Immature natural killer cell (primary cell): ENCODE measurements at places on chromosomes 13 and 19. TPM values are rescaled to one million over a fixed set of nuclear protein-coding genes. Genes with fewer than 3 reads are reported as not detected.

GRCh38 chr19:917323-918151 lies at the start of gene KISS1R:
Gene KISS1R, plus strand, starts transcription at chr19:917333. Its CDS starts 170 bp downstream, at chr19:917503.
- H3K27ac ChIP-seq = no peak within 1 kb of the TSS
- peaks cover 12% of the 10 kb centered on the region for H3K4me1 ChIP-seq
- peak within 1 kb of the TSS; percentile 49 for H3K4me3 ChIP-seq

Gene PRR19
- polyA plus RNA-seq = 0.16 TPM

Gene ZNF730
- polyA plus RNA-seq = not detected

Gene POLR2I
- polyA plus RNA-seq = 136 TPM

GRCh38 chr13:58994077-58994476 lies 1169.7 kb downstream of the DIAPH3 start:
- no peak overlapping the region for H3K27ac ChIP-seq
- H3K27me3 ChIP-seq = no peaks in the 10 kb centered on the region
- no peak overlapping the region for H3K4me3 ChIP-seq
- no peaks in the 10 kb centered on the region for H3K4me1 ChIP-seq
- no peaks in the 10 kb centered on the region for H3K36me3 ChIP-seq
- no peak for DNase-seq

Gene ZNF568
- 8.6 TPM for polyA plus RNA-seq

Gene CEACAM1
- polyA plus RNA-seq = not detected

Gene ZNF93
- polyA plus RNA-seq = 2.8 TPM

DNA sequence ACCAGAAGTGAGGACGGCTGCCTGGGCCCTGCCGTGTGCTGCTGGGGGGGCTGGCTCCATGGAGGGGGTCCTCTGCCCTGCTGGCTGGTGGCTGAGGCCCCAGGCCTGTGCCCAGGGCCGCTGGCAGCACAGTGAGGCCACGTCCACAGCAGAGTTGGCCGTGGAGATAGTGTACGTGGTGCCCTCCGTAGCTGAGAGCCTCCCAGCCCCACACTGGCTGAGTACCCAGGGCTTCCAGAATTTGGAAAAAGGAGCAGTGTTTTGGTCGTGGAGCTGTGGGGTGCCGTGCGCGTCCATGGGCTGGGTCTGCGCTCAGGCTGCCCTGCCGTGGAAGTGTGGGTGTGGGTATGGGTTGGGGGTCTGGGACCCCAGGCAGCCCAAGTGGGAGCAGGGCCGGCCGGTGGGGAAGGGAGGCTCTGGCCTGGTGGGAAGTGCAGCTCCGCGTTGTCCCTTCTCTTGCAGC lies 5.9 kb downstream of the PTBP1 start:
- no peak overlapping the region for H3K4me3 ChIP-seq
- H3K36me3 ChIP-seq = peaks cover 9% of the 10 kb centered on the region
- DNase-seq = no peak
- peaks cover 37% of the 10 kb centered on the region for H3K27me3 ChIP-seq
- peaks cover 52% of the 10 kb centered on the region for H3K4me1 ChIP-seq

Gene NLRP4
- not detected for polyA plus RNA-seq

DNA sequence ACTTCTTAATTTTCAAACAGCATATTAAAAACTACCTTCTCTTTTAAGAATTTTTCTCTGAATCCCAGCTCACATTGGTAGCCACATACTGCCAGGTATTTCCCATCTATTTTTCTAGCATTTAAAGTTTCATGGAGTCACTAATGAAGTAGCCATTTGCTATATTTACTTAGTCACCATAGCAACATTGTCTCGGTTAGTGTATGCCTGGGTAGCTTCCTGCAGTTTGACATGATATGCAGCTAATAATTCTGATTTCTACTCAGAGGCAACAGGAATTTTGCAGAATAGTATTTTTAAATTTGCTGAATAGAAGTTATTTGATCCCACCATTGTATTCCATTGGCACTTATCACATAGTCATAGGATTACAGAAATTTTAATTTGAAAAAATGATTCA lies 30.9 kb upstream of the KCTD4 start:
- H3K27ac ChIP-seq = no peak overlapping the region
- no peaks in the 10 kb centered on the region for H3K4me1 ChIP-seq
- DNase-seq = no peak
- H3K4me3 ChIP-seq = no peak overlapping the region
- no peaks in the 10 kb centered on the region for H3K36me3 ChIP-seq

GRCh38 chr19:1261798-1262622 lies 7.1 kb upstream of the CIRBP start:
- H3K27ac ChIP-seq = peak overlapping the region; percentile 99
- H3K27me3 ChIP-seq = peaks cover 24% of the 10 kb centered on the region
- peak overlapping the region; percentile 91 for H3K4me3 ChIP-seq
- peaks cover 4% of the 10 kb centered on the region for H3K36me3 ChIP-seq

DNA sequence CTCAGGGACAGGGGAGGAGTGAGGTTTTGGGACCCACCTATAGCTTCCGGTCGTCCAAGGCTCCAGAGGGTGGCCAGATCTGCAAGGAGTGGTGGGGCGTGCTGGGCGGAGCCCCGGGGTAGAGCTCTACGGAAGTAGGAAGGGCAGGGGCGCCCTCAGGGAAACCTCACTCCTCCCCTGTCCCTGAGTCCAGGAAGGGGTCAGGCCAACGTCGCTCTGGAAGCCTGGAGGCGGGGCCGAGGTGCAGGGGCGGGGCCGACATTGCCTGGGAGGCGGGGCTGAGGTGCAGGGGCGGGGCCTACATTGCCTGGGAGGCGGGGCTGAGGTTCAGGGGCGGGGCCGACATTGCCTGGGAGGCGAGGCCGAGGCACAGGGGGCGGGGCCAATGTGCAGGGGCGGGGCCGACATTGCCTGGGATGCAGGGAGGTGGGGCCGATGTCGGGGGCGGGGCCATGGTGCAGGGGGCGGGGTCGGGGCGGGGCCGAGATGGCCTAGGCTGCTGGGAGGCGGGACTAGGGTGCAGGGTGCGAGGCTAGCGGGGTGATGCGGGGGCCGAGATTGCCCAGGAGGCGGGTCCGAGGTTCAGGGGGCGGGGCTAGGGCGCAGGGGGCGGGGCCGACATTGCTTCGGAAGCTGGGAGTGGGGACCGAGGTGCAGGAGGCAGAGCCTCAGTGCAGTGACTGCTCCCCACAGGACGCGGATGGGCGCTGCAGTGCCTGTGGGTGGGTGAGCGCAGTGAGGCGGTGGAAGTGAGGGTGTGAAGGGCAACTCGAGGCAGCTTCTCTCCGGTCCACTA lies 4.9 kb upstream of the PALM start:
- H3K27ac ChIP-seq = no peak overlapping the region
- peak; percentile 64 for DNase-seq
- H3K4me3 ChIP-seq = peak overlapping the region; percentile 73

Gene ZFP28
- polyA plus RNA-seq = 5.3 TPM

Gene IGFL3
- not detected for polyA plus RNA-seq

GRCh38 chr13:35866801-35867200 lies 264.4 kb downstream of the DCLK1 start:
- no peak overlapping the region for H3K27ac ChIP-seq
- no peaks in the 10 kb centered on the region for H3K4me1 ChIP-seq
- H3K4me3 ChIP-seq = no peak overlapping the region
- H3K36me3 ChIP-seq = peaks cover 3% of the 10 kb centered on the region

- DNase-seq = no peak
- H3K4me3 ChIP-seq = no peak overlapping the region
- peaks cover 9% of the 10 kb centered on the region for H3K36me3 ChIP-seq
- peaks cover 16% of the 10 kb centered on the region for H3K27me3 ChIP-seq
- H3K27ac ChIP-seq = no peak overlapping the region
- H3K4me1 ChIP-seq = peaks cover 26% of the 10 kb centered on the region
Measured at GRCh38 chr13:80389073-80390038, 48.4 kb upstream of the SPRY2 start.

Gene NOVA2
- not detected for polyA plus RNA-seq

DNA sequence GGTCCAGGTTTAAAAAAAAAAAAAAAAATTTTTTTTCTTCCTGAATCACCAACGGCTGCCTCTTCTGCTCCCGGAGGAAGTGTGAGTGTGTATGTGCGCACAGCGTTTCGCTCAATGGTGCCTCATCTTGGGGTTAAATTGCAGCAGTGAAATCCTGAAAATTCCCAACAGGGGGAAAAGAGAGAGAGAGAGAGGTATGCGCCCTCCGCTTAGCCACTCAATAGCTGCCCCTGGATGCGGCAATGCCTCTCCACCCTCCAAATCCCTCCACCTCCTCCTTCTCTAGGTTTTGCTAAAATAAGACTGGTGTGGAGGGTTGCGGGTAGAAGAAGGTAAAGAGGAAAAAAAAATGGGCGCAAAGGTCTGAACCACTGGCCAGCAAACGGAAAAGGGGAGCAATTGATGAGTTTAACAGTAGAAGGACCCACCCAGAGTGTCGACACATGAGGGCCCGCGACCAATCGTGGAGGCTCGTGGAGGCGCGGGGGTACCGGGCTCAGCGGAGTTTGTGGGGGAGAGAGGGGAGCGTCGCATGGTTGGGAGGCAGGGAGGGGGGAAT lies 853 bp upstream of the CACNA1A start:
- no peak overlapping the region for H3K27ac ChIP-seq
- DNase-seq = no peak
- H3K36me3 ChIP-seq = no peaks in the 10 kb centered on the region

Gene TTC9B
- polyA plus RNA-seq = not detected

GRCh38 chr19:13848798-13849676 lies 27.9 kb upstream of the NANOS3 start:
- DNase-seq = no peak
- peak overlapping the region; percentile 49 for H3K4me3 ChIP-seq
- H3K4me1 ChIP-seq = peaks cover 49% of the 10 kb centered on the region
- H3K27me3 ChIP-seq = peaks cover 33% of the 10 kb centered on the region

Gene ACP5
- 10.9 TPM for polyA plus RNA-seq

- H3K4me3 ChIP-seq = peak overlapping the region; percentile 81
- peaks cover 39% of the 10 kb centered on the region for H3K4me1 ChIP-seq
- H3K27ac ChIP-seq = peak overlapping the region; percentile 17
- H3K27me3 ChIP-seq = peaks cover 4% of the 10 kb centered on the region
Measured at GRCh38 chr13:21060338-21061028, 903 bp downstream of the LATS2 start.

DNA sequence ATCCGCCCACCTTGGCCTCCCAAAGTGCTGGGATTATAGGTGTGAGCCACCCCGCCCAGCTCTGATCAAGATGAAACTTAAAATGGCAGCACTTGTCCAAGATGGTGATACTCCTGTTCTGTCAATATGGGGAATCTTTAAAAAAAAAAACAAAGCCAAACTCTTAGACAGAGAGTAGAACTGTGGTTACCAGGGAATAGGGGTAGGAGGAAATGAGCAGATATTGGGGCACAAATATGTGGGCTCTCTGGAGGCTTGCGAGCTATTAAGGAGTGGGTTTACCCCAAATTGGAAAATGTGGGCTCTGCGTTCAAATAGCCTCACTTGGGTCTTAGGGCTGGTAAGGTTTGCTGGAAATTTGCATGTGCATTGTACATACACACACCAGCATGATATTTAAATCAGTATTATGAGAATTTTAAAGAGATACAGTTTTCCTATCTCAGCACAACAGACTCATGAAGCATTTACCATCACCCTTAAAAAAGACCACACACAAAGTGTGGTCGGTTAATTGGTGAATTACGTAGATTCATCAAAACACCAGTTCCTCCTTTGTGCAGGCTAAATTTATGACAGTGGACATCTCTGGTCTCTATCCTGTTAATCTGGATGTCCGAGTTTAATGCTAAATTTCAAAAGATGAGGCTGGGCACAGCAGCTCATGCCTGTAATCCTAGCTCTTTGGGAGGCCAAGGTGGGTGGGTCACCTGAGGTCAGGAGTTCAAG lies 11.3 kb downstream of the CD70 start:
- H3K27me3 ChIP-seq = peaks cover 1% of the 10 kb centered on the region
- H3K36me3 ChIP-seq = no peaks in the 10 kb centered on the region
- DNase-seq = no peak
- no peak overlapping the region for H3K4me3 ChIP-seq

Gene OR10H1
- not detected for polyA plus RNA-seq

Gene SLC39A3
- polyA plus RNA-seq = 46.8 TPM

DNA sequence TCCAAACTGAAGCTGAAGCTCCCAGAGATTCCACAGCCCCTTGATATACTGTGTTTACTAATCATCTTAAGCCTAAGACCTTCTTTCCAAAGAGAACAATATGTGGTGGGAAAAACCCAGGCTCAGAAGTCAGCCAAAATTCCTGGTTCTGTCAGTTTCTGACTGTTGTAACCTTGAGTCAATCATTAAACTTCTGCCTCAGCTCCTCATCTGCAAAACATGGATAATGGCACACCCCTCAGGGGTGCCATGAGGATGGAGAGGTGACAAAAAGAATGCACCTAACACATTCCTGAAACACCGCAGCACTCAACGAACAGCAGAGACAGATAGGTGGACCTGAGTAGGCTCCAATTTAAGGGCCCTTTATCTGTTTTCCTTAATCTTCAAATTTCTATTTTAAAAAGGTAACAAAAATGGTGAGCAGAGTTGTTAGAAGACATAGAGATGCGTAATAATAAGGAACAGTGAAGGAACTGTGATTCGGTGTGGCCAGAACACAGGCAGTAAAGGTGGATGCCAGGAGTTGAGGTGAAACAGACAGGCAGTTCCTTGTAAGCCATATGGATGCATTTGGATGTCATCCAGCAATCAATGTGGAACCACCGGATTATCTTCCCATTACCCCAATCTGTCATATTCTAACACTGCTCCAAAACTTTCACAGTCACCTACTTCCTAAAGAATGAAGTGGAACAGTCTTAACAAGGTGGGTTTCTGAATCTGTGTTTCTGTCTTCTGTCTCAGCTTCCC lies 56.6 kb upstream of the DOCK9 start:
- peaks cover 4% of the 10 kb centered on the region for H3K27me3 ChIP-seq
- peaks cover 12% of the 10 kb centered on the region for H3K36me3 ChIP-seq
- DNase-seq = no peak
- H3K4me1 ChIP-seq = no peaks in the 10 kb centered on the region

- no peak overlapping the region for H3K4me3 ChIP-seq
- H3K36me3 ChIP-seq = no peaks in the 10 kb centered on the region
Measured at GRCh38 chr13:71252184-71252704, 614.8 kb downstream of the DACH1 start.

DNA sequence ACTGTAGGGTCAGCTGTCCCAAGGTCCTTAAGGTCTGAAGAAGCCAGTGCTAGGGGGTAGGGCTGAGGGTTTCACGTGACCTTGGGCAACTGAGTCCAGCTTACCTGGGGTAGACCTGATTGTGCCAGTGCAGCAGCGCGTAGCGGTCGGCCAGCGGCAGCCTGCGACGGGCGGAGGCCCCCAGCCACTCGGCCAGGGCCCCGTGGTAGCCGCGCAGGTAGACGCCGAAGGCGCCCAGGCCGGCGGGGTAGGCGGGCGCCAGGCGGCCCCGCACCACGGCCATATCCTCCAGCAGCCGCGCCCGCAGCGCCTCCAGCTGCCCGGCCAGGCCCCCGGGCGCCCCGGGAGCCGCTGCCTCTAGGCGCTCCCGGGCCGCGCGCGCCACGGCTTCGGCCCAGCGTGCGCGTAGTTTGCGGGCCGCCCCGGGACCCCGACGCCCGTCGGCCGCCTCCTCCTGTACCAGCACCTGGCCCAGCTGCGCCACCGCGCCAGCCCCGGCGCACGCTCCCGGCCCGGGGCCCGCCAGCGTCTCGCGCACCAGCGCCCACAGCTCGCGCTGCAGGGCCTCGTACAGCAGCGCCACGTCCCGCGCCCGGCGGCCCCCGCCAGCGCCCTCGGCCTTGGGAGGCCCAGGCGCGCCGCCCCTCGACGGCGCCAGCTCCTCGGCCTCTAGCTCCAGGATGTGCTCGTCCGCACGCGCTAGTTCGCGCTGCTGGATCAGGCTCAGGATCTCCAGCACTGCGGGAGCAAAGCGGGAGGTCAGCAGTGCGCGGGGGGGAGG lies 10.9 kb downstream of the EXOC3L2 start:
- H3K4me1 ChIP-seq = peaks cover 27% of the 10 kb centered on the region
- H3K4me3 ChIP-seq = peak overlapping the region; percentile 16
- no peak for DNase-seq
- peak overlapping the region; percentile 38 for H3K27ac ChIP-seq
- H3K27me3 ChIP-seq = peaks cover 3% of the 10 kb centered on the region
- no peaks in the 10 kb centered on the region for H3K36me3 ChIP-seq

GRCh38 chr13:78876915-78877549 lies 218.1 kb upstream of the OBI1 start:
- H3K27me3 ChIP-seq = peaks cover 10% of the 10 kb centered on the region
- H3K27ac ChIP-seq = no peak overlapping the region
- H3K36me3 ChIP-seq = no peaks in the 10 kb centered on the region
- H3K4me3 ChIP-seq = no peak overlapping the region
- no peaks in the 10 kb centered on the region for H3K4me1 ChIP-seq

Gene BRME1
- polyA plus RNA-seq = 2.7 TPM

Gene PTPRS
- polyA plus RNA-seq = not detected
